Esophagus muscularis mucosa (tissue), 4 donors: ENCODE measurements at places on chromosomes 3 and 15. TPM values are rescaled to one million over a fixed set of nuclear protein-coding genes. Genes with fewer than 3 reads are reported as not detected.

Gene C3orf18
- total RNA-seq, result 21.9 TPM

DNA sequence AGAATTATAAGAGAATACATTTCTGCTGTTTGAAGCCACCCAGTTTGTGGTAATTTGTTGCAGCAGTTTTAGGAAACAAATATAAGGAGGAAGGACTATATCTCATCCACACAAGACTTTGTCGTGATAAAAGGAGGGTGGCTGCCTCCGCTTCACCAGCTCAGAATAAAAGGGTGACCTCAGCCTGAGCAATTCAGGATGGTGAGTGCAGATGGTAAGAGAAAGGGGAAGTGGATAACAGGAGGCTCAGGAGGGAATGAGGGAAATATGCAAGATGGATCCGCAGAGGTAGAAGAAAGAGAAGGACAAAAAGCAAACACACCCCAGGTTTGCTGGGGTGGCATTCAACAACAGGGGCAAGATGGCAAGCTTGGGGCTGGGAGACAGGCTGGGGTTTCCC, 108.1 kb upstream of the TNFAIP8L3 start:
- no peaks in the 10 kb centered on the region for H3K4me1 ChIP-seq
- H3K27ac ChIP-seq, result no peak overlapping the region
- no peaks in the 10 kb centered on the region for H3K36me3 ChIP-seq
- H3K27me3 ChIP-seq, result no peaks in the 10 kb centered on the region
- DNase-seq, result no peak

- H3K27ac ChIP-seq, result no peak overlapping the region
- no peak overlapping the region for H3K4me3 ChIP-seq
- H3K27me3 ChIP-seq, result no peaks in the 10 kb centered on the region
- peak; percentile 34 for DNase-seq
- H3K36me3 ChIP-seq, result no peaks in the 10 kb centered on the region
- peaks cover 1% of the 10 kb centered on the region for H3K4me1 ChIP-seq
Measured at GRCh38 chr15:80536716-80537115, 132.5 kb downstream of the ARNT2 start.

- H3K27me3 ChIP-seq, result no peaks in the 10 kb centered on the region
- H3K4me1 ChIP-seq, result peaks cover 22% of the 10 kb centered on the region
- H3K27ac ChIP-seq, result no peak overlapping the region
- no peaks in the 10 kb centered on the region for H3K36me3 ChIP-seq
Measured at GRCh38 chr3:195084746-195085145, 186.2 kb downstream of the XXYLT1 start.
